ENCODE measurements at places on chromosomes 3 and 15.

DNA sequence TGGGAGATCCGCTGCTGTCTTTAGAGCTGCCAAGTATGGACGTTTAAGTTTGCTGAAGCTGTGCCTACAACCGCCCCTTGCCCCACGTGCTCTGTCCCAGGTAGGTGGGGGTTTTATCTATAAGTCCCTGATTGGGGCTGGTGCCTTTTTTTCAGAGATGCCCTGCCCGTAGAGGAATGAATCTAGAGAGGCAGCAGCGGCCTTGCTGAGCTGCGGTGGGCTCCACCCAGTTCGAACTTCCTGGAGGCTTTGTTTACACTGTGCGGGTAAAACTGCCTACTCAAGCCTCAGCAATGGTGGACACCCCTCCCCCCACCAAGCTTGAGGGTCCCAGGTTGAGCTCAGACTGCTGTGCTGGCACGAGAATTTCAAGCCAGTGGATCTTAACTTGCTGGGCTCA is 83.4 kb upstream of the FGF7 start:
- DNase-seq = no peak

DNA sequence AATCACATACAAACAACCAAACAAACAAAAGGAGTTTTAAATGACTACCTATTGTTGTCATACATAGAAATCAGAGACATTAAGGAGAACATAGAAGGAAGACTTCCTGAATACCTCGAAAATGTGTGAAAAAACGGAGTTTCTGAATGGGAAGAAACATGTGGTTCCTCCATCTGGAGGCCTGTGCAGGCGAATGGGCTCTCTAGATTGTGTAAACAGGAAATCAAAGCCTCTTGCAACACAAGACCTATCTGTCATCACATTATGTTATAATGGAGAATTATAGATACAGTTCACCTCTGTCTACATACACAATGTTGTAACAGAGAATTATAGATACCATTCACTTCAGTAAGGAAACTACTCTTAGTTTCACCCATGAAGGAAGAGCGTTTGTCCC is 44.1 kb downstream of the RUBCN start:
- no peak for DNase-seq

DNA sequence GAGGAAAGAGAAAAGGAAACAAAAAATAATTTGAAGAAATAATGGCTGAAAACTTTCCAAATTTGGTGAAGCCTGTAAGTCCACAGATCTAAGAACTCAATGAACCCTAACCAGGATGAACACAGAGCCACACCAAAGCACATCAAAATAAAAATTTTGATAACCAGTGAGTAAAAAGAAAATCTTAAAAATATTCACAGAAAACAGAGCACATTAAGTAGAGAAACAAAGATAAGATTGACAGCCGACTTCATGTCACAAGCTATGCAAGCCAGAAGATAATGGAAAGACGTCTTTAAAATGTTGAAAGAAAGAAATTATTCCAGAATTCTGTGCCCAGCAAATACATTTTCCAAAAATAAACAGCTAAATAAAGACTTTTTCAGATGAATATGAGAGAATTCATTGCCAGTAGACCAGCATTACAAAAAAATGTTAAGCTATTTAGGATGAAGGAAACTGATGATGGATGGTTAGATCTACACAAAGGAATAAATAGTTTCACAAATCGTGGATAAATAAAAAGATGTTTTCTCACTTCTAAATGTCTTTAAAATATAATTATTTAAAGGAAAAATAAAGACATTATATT is 140.2 kb upstream of the SKOR1 start:
- DNase-seq = no peak

DNA sequence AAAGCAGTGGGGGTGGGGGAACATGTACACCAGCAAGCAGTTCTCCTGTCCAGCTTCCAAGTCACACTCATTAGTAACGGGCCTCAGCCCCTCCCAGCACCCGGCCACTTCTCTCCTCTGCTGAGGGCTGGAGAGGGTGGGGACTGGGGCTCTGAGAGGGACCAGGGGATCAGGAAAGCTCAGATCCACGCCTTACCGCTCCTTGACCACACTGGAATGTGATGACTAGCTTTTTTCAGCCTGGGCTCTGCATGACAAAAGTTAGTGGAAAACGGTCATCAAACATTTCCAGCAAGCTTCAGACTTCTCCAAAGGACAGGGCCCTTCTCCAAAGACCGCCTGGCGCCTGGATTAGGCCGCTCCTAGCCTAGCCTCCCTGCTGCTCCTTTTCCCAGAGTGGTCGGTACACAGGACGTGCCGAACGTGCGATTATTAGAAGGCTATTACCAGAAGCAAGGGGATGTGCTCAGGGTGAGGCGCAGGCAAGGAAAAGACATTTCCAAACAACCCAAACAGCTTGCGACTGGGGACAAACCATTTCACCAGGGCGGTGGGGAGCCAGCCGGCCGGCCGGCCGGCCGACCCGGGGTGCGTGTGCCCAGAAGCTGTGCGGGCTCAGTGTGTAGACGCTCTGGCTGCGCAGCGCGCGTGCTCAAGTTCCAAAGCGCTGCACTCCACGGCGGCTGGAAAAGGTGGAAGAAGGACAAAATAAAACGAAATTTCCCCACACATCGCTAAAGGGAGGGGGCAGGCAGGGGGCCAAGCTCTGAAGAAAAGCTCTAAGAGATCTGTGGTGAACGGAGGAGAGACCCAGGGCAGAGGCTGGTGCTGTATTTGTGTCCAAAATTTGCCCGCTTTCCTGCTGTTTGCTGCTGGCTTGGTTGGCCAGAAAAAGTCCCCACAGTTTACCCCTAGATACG is 51.0 kb upstream of the SSR3 start:
- DNase-seq = no peak

- DNase-seq = no peak
Measured at GRCh38 chr3:181712553-181713279, 991 bp downstream of the SOX2 start.

DNA sequence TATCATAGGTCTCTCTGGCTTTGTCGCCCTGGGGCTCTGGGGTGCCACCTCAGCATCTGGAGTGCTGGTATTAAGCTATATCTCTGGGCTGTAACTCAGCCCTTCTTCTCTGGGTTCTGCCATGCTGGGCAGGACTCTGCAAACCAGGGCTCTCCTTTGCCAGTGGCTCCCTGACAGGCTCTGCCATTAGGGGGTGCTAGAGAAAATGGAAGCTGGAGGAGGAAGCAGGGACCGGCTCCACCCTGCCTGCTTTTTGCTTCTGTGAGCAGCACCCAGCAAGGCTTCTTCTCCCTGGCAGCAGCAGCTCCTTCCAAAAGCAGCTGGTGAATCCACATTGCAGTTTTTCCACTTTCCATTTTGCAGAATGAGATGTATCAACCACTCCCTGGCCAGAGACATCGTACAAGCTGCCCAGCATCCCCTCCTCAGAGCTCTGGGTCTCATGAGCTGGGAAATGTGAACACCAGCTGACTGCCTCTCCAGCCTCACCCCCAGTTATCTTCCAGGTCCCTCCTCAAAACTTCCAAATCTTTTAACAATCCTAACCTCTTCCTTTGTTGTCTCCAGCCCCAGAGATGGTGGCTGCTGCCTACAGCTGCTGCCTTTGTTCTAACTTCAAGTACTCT is 165.0 kb downstream of the ABHD5 start:
- DNase-seq = peak; percentile 69

DNA sequence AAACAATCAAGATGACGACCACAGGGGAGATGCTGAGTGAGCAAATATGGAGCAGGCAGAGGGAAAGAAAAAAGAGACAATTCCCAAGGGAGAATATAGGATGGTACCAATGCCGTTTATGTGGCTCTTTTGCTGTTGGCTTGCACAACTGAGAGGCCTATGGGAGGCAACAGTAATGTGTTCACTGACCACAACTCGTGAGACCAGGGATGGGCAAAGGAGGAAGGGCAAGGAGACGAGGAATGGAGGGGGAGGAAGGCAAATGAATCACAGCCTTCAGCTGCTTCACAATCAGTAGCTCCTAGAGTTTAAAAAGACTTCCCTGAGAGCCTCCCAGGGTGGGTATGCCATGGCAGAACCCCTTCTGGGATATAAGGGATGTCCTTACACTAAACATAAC is 131.5 kb downstream of the SLC9A9 start:
- DNase-seq = no peak

DNA sequence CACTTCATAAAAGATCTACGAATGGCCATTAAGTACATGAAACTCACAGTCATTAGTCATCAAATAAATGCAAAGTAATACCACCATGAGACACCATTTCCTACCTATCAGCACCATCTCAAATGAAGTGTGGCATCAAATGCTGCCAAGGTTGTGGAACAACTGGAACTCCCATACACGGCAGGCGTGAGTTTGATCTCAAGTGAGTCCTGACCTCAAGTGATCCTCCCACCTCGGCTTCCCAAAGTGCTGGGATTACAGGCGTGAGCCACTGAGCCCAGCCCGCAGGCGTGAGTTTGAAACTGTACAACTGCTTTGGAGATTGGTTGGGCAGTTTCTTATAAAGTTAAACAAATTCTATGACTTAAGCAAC is 28.8 kb upstream of the HDAC11 start:
- DNase-seq = peak; percentile 27

GRCh38 chr3:28978092-28978491 is 302.8 kb upstream of the RBMS3 start:
- no peak for DNase-seq

DNA sequence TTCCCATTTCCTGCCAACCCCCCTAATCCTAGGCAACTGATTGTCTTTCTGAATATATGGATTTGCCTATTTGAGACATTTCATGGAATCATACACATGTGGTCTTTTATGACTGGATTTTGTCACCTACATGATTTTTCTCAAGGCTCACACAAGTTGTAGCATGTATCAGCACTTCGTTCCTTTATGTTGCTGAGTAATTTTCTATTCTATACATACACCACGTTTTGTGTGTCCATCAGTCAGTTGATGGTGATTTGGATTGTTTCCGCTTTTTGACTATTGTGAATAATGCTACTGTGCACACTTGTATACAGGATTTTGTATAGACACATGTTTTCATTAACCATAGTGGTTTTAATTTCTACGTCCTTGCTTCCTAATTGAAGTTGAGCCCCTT is 203.1 kb downstream of the ITPR1 start:
- DNase-seq = no peak

DNA sequence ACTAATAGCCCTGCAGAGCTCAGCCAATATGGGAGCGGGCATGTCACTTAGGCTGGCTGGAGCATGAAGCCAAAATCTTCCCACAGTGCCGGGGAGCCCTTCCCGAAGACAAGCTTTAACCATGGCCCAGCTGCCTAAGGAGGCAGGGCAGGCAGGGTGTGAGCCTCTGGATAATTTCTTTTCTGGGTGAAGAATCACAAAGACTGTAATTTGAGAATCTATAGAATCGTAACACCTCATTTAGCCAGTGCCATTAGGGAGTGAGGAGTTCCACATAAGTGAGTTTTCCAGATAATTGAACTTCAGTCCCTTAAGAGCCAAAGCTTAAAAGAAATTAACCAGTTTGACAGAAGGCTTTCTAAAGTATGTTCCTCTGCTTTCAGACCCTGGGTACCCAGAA is 40.2 kb upstream of the TLE3 start:
- DNase-seq = no peak

DNA sequence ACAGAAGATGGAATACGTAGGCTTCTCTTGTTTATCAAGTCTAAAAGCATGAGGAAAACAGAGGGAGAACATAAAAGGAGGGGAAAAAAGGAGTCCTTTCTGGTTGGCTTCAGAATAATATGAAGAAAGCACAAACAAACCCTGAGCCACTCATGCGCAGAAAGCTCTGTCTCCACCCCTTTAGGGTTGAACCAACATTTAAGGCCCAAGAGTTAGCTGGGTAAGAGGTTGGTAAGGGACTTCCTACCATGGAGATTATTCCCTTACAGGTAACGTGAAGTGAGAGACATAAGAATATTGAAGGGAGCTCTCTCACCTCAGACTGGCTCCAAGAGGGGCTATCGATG is 145.3 kb downstream of the RORA start:
- no peak for DNase-seq

DNA sequence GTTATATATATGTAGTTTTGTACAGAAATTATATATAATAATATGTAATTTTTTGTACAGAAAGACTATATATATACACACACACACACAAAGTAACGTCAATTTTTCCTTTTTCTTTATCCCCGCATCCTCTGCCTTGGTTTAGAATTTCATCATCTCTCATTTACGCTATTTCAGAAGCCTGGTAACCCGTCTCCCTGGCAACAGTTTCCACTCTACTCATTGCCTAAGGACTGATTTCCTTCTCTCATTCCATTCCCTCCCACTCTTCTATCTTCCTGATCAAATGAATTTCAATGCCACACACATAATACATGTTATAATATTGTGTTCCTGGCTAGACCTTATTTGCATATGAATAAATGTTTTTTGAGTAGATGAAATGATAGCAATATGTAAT is 47.8 kb upstream of the NDN start:
- DNase-seq = no peak

DNA sequence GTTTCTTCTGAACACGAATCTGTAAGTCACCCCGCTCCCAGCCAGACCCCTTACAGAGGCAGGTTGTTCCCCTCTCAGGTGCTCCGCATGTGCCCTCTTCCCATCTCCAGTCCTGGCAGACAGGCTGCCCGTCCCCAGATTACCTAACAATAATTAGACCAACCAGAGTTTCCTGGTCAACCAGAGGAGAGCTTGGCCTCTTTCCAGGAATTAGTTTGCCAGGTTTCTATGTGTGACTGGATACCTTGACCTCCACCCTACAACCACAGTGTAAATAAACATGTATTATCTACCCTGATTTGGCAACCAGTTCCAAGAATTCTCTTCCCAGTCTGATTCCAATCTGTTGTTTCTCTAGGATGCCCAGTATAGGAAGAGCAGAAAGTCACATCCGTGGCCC is 178.0 kb upstream of the UMPS start:
- no peak for DNase-seq

DNA sequence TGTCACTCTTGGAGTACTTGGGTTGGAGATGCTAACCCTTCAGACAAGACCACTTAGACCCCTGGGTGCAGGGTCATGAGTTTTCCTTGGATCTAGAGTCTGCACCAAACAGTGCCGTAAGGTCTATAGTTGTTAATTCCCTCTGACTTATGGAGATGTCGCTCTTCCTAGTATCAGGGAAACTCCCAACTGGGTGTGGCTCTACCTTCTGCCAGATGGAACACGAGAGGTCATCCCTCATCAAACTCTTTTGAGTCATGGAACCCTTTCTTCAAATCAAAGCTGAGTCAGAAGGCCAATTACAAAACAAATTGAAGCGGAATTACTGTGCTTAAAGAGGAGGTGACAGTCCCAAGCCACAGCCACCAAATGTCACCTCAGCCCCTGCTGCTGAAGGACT is 514.9 kb upstream of the PROK2 start:
- no peak for DNase-seq
